LHCN-M2 (cell line): ENCODE measurements at places on chromosomes 12 and 14. TPM values are rescaled to one million over a fixed set of nuclear protein-coding genes. Genes with fewer than 3 reads are reported as not detected.
A peak's percentile ranks its signal among the peaks of the same experiment; 100 is the strongest.

GRCh38 chr14:31930493-31931240, 146.4 kb upstream of the ARHGAP5 start:
- peak; percentile 70 for DNase-seq

DNA sequence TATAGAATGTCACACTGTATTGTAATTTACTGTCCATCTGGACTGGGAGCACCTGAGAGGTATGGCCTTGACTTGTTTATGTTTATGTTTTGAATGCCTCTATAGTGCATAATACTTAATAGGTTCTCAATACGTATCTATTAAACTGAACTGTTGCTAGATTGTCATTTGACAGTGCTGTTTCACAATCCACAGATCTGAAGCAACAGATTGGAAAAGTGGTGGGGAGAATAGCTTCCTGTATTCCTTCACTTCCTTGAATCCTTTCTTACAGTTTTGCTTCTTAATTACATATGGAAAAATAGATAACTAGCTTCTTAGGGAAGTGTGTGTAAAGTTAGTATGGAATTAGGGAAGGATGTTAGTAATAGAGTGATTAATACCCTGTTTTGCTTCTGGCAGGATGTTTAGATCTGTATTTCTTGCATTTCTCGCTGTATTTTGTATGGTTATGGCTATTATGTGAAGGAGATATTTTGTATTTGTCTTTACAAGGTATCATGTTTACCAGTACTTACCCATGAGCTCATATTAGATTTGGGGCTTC, 4.5 kb downstream of the CNOT2 start:
- no peak for DNase-seq

DNA sequence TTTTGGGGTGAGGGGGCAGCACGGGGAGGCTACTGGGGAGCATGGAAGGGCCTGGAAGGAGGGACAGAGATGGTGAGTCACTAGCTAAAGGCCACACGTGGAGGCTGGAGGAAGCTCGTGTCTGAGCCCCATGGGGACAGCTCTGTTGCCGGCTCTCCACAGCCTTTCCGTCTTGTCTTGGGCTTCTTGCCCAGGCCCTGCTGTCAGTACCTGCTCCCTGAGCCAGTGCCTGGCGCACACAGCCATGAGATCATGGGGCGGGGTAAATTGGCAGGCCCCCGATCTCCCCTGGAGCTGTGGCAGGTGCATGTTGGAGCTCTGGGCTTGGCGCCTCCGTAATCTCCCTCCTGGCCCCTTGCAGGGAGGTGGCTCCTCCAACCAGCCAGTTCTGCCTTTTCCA, 16.1 kb upstream of the KRT80 start:
- peak; percentile 58 for DNase-seq

- DNase-seq: no peak
These were observed 288.6 kb upstream of the PWP1 start for GRCh38 chr12:107396991-107397390.

DNA sequence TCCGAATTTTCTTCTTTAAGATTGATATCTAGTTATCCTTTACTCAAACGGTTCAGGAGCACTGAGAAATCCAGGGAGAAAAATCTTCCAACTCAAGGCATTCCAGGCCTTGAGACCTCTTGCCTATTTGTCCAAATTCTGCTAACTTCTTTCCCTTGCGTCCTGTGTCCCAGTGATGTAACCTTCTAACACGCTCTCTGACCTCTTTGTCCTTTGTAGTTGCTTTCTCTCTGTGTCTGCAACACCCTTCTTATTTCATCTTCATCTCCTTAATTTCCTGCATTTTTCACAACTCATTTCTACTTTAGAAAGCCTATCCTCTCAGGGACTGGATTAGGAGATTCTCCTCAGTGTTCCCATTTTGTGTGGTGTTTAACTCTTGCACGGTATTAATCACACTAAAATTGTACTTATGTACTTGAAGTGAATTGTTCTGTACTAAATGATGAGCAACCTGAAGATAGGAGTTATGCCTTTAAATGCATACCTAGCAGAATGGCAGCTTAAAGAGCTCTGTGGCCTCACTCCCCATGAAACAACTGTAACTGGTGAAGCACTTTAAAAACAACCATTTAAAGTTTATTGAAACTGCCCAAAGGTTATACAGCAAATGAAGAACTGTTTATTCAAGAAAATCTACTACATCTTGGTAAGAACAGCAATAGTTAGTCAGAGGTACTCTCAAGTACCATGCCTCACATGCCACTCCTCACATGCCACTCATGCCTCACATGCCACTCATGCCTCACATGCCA, 7.4 kb upstream of the SNAPC1 start:
- DNase-seq: no peak

GRCh38 chr14:26917086-26917485, 319.3 kb upstream of the NOVA1 start:
- peak; percentile 44 for DNase-seq

GRCh38 chr12:109654357-109654756, 59.3 kb upstream of the FAM222A start:
- DNase-seq: no peak

DNA sequence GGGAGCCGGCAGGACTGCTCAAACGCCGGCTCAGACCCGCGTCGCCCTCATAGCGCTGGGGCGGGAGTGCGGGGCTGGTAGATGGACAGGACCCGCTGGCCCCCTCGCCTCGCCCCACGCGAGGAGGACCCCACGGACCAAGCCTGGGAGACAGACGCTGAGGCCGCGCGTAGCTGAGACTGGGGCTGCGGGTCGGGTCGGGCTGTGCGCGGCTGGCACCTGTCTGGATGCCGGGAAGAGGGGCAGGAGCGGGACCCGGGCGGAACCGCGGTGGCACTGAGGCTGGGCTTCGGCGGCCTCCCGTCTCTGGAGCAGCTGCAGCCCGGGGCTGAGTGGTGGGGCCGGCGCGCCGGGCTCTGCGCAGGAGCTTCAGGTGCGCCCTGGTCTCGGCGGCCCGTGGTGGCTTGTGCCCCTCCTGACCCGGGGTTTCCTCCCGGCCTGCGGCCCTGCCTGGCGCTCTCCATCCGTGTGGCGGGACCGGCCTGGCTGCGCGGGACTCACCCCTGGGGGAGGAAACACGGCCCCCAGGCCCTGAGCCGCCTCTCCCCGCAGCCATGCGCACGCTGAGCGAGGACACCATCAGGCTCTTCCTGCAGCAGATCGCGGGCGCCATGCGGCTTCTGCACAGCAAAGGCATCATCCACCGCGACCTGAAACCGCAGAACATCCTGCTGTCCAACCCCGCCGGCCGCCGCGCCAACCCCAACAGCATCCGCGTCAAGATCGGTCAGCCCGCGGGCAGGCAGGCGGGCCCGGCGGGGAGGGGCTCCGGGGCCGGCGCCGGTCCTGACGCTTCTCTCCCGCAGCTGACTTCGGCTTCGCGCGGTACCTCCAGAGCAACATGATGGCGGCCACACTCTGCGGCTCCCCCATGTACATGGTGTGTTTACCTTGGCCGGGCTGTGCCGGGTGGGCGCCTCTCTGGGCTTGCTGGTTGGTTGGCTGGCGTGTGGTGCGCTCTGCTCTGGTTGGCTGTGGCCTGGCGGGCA, 14.0 kb downstream of the ULK1 start:
- no peak for DNase-seq

- no peak for DNase-seq
These were observed 249.2 kb downstream of the BTG1 start for GRCh38 chr12:91896286-91897024.

DNA sequence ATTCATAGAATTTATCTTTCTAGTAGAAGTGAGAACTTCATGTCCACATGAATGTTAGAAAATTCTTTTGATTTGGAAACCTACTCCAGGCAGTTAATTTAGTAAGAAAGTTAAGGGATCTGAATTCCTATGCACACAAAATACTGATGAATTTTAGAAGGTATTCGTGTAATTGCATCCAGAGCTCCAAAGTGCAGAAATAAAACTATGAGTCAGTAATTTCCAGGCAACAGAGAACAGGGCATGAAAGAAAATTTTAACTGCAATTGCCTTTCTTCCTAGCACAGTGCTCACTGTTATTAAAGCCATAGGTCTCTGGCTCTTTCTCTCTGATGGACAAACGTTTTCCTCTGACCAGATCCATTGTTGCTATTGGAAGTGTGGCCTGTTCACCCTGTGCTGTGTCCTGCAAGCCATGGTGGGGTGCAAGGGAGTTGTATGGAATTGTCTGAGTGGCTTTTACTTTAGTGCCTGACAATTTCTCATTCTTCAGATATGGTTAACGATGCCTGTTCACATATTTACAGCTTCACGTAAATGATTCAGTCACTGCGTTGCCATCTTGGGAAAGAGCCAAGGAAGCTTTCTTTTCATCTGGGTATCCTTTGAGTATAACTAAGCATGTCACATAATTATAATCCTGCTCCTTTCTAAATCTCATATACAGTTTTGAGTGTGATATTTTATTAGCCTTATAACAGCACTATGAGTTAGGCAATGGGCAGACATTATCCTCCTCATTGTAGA, 145.1 kb downstream of the ACSS3 start:
- no peak for DNase-seq

GRCh38 chr14:54848910-54849309, 53.7 kb downstream of the GCH1 start:
- DNase-seq: peak; percentile 13

GRCh38 chr12:1797991-1798640, 22.2 kb upstream of the LRTM2 start:
- DNase-seq: no peak

DNA sequence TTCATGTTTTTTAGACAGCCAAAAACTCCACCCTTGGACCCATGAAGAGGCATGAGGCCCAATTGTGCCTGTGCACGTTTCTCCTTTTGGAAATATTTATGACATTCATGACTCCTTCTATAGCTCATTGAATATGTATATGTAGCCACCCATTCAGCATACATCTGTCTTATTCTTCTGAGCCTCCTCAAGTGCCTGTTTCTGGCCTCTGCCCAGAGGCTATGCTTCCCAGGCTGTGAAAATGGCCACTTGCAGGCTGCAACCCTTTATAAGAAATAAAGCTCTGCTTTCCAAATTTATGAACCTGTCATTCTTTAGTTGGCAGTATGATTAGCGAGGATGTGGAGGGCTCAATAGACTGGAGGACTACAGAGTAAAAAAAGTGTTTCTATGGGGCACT, 35.3 kb downstream of the TSPAN19 start:
- no peak for DNase-seq

DNA sequence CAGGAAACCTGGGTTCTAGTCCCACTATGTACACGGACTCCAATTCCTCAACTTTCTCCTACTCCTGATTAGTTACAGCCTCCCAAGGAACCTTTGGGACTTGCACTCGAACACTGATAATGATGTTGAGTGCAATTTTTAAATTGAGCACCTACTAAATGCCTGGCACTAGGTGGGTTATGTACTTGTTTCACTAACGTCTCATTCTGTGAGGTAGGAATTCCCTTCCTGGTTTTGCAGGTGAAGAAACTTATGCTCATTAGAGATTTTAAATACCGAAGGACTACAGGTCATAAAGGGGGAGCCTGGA, 536 bp downstream of the PARPBP start:
- no peak for DNase-seq

GRCh38 chr14:74572726-74573301, 39.2 kb downstream of the LTBP2 start:
- DNase-seq: no peak

- DNase-seq: no peak
These were observed 24.0 kb downstream of the GSG1 start for GRCh38 chr12:13079440-13079906.

- peak; percentile 99 for DNase-seq
These were observed 119.9 kb upstream of the PCED1B start for GRCh38 chr12:46959502-46959901.

DNA sequence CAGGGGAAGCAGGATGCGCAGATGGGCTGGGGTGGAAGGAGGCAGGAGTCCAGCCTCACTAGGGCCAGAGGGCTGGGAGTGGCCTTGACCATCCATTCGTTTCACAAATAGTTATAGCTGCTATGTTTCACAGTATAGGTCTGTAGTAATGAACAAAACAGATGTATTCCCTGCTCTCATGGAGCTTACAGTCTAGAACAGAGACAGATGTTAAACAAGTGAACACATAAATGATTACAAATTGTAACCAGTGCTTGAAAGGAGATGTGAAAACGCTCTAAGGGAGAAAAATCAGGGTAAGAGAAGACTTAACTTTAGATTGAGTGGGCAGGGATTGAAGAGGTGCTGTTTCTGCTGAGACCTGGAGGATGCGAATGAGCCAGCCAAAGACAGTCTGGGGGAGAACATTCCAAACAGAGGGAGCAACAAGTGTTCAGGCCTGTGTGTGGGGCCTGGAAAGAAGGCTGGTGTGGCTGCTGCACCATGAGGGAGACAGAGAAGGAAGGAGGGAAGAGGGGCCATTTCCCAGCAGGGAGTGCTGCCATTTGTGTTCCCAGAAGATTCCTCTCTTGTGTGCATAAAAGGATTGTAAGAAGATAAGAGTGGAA, 14.6 kb downstream of the CFAP251 start:
- DNase-seq: no peak

Gene NGB
- not detected in 2 replicates for total RNA-seq

Gene TTC9
- total RNA-seq: 5.1 and 5.6 TPM in 2 replicates

Gene SLC38A4
- 23.6 and 26.5 TPM in 2 replicates for total RNA-seq

Gene AACS
- 16.0 and 16.3 TPM in 2 replicates for total RNA-seq

Gene YBX3
- total RNA-seq: 137 and 159 TPM in 2 replicates

Gene RNFT2
- 0.64 and 1.6 TPM in 2 replicates for total RNA-seq

Gene OAS1
- 1.0 and 8.4 TPM in 2 replicates for total RNA-seq

Gene SOAT2
- total RNA-seq: not detected in 2 replicates

Gene LYZ
- total RNA-seq: not detected in 2 replicates

Gene ZC2HC1C
- total RNA-seq: 0.38 and 1.3 TPM in 2 replicates

Gene BAZ1A
- total RNA-seq: 39.4 and 49.1 TPM in 2 replicates

Gene CKAP4
- total RNA-seq: 177 and 193 TPM in 2 replicates

Gene MMP19
- total RNA-seq: 24.1 and 24.9 TPM in 2 replicates

Gene PMCH
- total RNA-seq: not detected in 2 replicates

Gene ACADS
- 15.5 and 16.9 TPM in 2 replicates for total RNA-seq
